ENCODE measurements at places on chromosomes 11 and 22.

- DNase-seq = no peak
Measured at GRCh38 chr11:75403037-75403436, 3.7 kb downstream of the RPS3 start.

GRCh38 chr11:69598147-69598546, 42.8 kb upstream of the CCND1 start:
- no peak for DNase-seq

DNA sequence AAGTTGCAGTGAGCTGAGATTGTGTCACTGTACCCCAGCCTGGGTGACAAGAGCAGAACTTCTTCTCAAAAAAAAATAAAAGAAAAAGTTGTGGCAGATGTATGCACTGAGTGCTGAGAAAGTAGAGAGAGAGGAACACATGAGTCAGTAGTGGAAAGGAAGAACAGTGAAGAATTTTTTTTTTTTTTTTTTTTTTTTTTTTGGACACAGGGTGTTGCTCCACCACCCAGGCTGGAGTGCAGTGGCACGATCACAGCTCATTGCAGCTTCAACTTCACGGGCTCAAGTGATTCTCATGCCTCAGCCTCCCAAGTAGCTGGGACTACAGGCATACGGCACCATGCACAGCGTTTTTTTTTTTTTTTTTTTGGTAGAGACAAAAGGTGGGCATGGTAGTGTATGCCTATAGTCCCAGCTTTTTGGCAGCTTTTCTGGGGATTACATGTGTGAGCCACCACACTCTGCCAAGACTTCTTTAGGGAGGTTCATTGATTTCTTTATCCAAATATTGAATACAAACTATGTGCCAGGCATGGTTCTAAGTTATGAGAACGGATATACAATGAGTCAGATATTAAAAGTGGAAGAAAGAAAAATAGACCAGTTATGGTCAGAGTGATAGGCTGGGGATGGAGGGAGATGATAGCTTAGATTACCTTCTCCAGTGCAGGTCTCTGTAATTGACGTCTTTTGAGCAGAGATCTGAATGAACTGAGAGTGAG, 62.0 kb downstream of the YAP1 start:
- DNase-seq = no peak

DNA sequence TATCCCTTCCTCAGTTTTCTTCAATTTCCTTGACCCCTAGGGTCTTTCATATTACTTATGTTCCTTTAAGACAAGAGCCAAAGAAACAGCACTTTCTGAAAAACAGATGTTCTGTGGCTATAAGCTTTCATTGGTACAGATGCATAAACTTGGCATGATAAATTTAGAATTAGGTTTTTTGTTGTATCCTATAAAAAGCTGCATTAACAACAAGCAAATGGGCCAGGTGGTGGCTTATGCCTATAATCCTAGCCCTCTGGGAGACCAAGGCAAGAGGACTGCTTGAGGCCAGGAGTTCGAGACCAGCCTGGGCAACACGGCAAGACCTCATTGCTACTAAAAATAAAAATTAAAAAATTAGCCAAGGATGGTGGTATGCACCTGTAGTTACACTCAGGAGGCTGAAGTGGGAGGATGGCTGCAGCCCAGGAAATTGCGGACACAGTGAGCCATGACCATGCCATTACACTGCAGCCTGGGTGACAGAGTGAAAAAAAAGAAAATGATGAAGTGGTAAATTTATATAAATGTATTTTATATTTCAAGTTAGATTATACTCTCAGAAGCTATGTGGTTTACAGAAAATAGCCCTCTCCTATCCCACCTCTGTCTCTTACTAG, 18.3 kb downstream of the KMT5B start:
- DNase-seq = no peak

- DNase-seq = no peak
Measured at GRCh38 chr22:45192701-45193187, 29.0 kb downstream of the NUP50 start.

DNA sequence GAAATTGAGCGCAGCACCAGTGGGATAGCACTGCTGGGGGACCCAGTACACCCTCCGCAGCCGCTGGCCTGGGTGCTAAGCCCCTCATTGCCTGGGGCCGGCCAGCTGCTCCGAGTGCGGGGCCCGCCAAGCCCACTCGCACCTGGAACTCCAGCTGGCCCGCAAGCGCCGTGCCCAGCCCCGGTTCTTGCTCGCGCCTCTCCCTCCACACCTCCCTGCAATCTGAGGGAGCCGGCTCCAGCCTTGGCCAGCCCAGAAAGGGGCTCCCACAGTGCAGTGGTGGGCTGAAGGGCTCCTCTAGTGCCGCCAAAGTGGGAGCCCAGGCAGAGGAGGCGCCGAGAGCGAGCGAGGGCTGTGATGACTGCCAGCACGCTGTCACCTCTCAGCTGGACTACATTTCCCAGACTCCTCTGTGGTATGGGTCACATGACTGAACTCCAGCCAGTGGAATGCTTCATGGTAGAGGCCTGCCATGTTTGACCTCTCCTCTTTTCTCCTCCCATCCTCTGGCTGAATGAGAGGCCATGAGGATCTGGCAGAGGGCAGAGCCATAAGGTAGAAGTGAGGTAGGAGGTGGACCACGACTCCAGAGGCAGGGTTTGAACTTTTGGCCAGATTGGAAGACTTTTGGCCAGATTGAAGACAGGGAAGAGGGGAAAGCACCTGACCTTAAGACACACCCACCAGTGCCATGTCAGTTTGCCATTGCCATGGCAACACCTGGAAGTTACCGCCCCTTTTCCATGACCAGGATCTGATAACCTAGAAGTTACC, 6.2 kb downstream of the MRGPRD start:
- DNase-seq = no peak

DNA sequence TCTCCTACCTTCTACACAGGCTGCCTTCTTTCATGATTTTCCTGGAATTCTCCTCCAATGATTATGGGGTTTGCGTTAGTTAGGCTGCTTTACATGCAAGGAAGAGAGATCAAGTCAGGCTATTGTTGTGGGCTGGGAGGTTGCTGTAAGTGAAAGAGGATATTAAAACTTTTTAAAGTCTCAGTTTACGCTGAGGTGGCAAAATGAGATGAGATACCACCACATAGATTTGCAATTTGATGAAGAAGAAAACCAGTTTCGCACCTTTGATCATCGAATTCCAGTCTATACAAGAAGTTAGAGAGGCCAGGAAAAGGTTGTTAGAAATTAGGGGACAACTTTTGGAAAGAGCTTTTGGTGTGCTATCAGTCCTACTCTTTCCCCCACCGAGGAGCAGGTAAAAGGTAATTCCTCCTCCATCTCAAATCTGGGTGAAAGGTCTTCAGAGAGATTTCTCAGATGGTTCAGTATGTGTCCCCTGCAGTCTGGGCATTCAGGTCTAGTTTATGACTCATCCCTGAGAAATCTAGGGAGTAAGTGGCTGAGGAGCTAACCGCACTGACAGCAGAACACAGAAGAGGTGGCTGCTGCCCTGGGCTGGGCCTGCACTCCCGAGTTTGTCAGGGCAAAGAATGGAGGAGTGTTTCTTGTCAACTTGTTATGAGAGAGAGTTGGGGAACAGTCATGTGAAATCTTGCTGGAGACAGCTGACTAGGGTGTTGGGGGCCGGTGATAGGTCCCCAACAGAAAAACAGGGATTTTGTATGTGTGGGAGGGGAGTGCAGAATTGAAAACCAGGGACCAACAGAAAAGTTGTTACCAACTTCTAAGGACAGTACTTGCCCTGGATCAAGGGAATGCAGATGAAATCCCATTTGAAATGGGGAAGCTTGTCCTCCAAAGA, 34.7 kb downstream of the CCDC83 start:
- no peak for DNase-seq

DNA sequence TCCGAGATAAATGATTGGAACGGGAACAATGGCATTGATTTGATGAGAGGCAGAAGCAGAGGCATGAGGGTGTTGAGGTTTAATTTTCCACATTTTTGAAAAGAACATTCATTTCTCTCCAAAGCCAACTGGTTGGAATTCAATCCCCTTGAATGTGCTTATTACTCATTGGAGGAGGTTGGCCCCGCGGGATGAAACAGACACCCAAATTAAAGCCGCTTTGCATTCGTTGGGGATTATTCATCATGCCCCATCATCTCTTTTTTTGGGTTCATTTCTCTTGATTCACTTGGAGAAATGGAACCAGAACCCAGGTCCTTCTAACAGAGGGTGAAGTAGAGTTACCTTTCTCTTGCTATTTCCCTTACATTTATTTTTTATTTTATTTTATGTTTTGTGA, 47.6 kb upstream of the PARVG start:
- DNase-seq = no peak

DNA sequence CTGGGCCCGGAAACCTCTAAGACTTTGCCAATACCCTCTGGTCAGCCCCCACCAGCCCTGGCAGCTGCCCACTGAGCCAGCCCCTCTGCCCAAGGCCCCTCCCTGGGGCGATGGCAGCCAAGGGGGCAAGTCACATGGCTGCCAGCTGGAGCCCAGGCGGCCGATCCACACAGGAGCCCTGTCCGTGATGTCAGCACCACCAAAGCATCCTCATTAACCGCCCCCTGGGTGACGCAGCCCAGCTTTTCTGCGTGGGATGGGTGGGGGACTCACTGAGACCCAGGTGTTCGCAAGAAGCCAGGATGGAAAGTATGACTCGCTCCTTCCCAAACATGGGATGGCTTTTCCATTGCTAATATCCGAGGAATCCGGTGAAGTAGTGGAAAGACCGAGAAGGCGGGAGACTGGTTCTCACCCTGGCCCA, 46.6 kb upstream of the WNT7B start:
- peak; percentile 81 for DNase-seq

DNA sequence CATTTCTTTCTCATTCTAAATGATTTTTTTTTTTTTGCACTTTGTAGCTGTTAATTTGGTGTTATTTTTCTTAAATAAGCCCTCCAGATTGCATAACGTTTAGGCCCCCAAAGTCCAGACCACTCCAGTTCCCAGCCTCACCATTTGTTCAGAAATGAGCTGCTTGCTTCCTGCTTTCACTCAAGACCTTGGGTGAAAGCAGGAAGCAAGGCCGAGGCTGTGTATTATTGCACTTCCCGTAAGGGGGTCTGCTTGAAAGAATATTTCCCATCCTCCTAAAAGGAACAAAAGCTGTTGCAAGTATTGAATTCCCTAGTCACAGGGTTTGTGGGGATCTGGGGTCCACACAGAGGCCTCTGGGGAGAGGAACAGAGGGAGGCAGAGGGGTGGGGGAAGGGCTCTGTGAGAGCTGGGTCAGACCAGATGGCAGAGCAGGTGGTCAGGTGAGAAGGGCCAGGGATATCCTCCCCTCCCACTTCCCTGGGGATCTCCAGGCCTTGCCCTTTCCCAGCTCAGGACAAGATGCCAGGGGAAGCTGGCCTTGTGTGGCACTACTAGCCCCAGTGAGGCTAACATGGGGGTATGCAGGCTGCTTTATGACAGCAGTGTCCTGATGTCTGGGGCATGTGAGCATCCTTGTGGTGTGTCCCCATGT, 51.6 kb upstream of the MYEOV start:
- DNase-seq = no peak

DNA sequence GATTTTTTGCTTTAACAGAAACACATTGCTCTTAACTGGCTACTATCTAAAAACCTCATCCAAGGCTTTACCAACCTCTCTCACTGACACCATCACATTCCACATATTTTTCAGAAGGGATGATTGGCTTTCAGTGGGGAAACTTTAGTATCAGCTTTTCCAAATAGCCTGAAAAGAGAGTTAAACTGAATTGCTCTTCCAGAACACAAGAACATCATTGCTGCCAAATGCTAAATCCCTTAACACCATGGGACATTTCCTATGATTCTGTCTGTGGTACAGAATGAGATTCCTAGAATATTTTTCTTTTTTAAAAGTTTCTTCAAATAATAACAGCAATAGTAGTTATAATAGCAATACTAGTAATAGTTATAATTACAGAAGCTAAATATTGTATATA, 45.4 kb downstream of the SOX6 start:
- DNase-seq = no peak

DNA sequence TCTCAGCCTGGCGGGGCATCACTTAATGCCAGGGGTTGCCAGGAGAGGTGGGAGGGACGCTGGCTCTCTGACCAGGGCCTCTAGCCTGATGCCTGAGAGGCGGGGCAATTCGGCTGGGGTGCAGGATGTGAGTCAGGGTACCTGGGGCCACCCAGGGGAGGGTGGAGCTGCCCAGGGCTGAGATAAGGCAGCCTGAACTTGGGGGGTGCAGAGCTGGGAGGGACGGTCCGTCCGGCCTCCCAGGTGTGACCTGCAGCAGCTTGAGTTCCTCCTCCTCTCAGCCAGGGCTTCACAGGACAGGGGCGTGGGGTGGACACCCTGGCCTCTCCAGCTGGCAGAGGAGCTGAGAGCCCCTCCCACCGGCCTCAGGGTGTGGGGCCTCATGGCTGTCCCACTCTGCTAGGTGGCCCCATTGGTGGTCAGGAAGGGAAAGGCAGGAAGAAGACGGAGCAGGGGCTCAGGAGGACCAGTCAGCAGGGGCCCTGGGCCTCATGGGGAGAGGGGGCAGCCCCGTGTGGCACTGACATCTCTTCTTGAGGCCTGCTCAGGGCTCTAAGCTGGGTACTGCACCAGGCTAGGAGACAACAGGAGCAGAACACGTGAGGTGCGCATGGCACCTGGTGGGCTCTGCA, 942 bp upstream of the RPS6KA4 start:
- DNase-seq = no peak

DNA sequence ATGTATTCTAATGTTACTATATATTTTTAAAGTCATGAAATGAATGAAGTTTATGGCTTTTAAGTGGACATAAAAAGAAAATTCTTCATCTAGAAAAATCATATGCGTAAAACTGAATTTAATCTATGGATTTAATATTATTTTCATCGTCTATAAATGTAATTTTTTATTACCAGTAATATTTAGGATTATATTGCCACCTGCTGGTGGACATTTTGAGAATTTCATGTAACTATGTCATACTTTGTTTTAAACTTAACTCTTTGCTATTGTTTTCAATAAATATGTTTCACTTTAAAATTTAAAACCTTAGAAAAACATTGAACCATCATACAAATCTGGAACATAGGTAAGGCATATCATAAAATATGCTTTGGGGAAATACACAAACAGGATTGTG, 66.5 kb upstream of the CEP126 start:
- no peak for DNase-seq

DNA sequence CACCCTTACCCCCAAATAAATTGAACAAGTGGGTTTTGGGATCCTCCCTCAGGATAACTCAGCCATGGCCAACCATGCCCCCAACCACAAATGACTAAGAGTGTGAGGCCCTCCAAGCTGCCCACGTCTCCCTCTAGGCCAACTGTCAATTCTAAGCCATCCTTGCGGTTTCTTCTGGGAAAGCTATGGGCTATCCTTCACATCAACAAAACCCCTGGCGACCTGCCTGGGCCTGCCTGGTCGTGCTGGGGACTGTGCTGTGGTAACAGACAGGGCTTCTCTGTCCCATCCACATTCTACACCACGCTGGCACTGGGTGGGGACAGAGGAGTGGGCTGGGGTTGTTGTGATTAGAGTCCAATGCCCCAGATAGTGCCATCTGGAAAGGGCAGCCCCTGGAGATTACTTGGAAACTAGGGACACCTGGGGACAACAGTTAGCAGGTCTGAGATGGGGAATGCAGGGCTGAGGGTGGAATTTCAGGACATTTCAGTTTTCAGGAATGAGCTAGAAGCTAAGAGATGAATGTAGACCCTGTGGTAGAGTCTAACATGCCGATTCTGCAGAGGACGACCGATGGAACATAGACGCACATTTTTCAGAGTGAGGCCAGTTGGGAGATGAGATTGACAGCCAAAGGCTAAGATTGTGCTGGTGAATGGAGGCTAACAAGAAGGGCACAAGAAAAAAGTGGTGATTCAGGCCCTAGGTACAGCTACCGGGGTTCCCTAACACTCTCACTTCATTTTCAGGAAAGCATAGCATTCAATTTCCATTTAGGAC, 131.9 kb downstream of the RASSF10 start:
- DNase-seq = no peak

- DNase-seq = no peak
Measured at GRCh38 chr11:134742224-134742612, 330.2 kb upstream of the B3GAT1 start.

GRCh38 chr11:116371146-116371545, 401.6 kb downstream of the BUD13 start:
- no peak for DNase-seq

Data from HFF-Myc (cell line).